ENCODE measurements at places on chromosomes 1 and 21. TPM values are rescaled to one million over a fixed set of nuclear protein-coding genes. Genes with fewer than 3 reads are reported as not detected.

Gene PIGR
- polyA plus RNA-seq = not detected

- no peak for DNase-seq
Measured at GRCh38 chr1:38941527-38942019, at the start of gene RHBDL2. Gene RHBDL2, minus strand, starts transcription at chr1:38941830. Its CDS starts 22,618 bp downstream, at chr1:38919212.

DNA sequence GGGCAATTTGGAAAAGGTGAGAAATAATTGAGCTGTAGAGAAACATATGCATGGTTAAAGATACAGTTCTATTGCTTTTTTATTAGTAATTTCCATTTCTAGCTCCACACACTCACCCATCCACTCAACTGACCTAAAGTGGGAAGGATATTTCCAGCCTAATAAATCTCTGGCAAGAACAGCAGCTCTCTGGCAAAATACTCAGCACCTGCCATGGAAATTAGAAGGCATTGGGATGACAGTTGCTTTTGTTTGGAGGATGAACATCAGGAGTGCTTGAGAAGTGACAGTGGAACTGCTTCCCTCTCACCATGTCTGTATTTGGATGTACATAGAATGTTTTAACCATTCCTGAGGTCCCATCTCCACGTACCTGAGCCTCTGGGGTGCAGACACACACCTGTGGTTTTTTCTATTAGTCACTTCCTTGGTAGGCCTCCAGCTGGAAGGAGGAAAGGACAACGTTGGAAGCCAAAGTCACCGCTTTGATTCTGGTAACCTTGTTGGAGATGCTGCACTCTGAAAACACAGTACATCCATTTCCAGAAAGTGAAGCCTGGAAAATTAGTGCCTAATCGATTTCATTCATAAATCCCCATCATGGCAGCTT lies 62.3 kb upstream of the RUNX1 start:
- DNase-seq = peak; percentile 67

Gene KRTAP19-3
- polyA plus RNA-seq = not detected

- DNase-seq = peak; percentile 91
Measured at GRCh38 chr1:161244888-161245287, 6.9 kb upstream of the NR1I3 start.

GRCh38 chr1:151756291-151756690 lies 7.0 kb downstream of the MRPL9 start:
- no peak for DNase-seq

Data from foreskin keratinocyte (primary cell).